ENCODE measurements at places on chromosomes 11 and 22.
A peak's percentile ranks its signal among the peaks of the same experiment; 100 is the strongest.

- no peak for DNase-seq
Measured at GRCh38 chr22:22865311-22866072, 22.1 kb upstream of the IGLL5 start.

- DNase-seq: peak; percentile 82
Measured at GRCh38 chr22:17266251-17266971, 47.2 kb upstream of the ADA2 start.

- DNase-seq: no peak
Measured at GRCh38 chr11:110133160-110133559, 40.0 kb downstream of the ZC3H12C start.

DNA sequence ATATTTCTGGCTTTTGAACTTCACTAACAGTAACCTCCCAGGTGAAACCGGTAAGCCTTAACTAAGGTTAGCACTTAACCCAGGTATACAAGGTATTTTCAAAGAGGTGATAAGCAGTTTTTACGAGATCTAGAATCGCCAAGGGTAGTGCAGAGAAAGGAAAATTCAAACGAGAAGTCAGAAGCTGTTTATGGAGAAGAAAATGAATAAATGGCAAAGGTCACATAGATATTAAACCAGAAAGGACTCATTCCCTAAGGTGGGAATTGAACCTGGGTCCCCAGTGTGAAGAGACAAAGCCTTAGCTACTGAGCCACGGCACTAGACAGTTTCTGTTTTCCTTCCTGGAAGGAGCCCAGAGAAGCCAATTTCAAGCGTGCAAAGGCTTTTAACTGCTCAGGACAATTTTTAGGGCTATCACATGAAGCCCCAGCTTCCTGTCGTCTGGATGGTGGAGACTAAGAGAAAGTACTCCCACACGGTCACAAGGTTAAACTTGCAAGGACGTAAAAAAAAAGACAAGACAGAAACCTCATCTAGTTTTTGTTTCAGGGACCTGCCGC lies 5.7 kb upstream of the C1QTNF6 start:
- no peak for DNase-seq

DNA sequence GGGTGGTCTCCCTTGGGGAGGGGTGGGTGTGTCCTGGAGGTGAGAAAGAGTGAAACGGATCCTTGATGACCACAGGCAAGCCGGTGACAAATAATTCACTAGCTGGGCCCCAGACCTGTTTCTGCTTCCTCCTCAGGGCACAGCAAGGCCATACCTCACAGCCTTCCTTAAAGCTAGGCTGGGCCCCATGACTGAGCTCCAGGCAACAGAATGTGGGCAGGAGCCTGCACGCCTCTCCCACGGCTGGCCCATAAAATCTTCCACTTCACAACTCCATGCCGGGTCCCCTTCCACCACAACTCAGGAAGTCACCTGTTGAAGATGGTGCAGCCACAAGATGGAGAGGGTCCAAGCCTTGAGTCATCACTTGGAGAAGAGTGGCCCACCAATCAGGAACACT lies 23.9 kb downstream of the SLC22A12 start:
- no peak for DNase-seq

- no peak for DNase-seq
Measured at GRCh38 chr11:75103380-75104026, 6.8 kb upstream of the OR2AT4 start.

- no peak for DNase-seq
Measured at GRCh38 chr11:23314162-23314561, 453.9 kb upstream of the CCDC179 start.

DNA sequence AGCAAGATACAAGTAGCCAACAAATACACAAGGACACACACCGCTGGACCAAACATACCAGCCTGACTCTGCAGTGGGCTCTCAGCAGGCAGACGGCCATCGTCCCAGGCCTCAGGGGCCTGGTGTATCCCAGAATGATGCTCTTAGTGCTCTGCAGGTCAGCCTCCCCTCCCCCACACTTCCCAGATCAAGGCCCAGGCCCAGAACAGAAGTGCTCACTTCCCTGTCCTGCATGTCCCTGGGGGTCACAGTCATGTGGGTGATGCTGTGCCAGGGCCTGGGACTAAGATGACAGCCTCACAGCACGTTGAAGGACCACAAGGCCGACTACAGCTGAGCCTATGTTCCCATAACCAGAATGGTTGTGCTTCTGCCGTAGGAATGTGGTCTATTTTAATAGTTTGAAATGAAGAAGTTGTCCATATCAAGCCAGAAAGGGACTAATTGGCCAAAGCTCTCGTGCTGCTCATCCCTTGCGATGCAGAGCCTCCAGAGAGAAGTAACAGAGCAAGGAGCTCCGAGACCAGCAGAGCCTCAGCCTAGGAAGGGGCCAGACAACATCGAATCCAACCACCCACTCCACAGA lies 48.6 kb downstream of the GAB4 start:
- DNase-seq: no peak

GRCh38 chr11:118643142-118643994 lies 36.0 kb downstream of the PHLDB1 start:
- DNase-seq: no peak

DNA sequence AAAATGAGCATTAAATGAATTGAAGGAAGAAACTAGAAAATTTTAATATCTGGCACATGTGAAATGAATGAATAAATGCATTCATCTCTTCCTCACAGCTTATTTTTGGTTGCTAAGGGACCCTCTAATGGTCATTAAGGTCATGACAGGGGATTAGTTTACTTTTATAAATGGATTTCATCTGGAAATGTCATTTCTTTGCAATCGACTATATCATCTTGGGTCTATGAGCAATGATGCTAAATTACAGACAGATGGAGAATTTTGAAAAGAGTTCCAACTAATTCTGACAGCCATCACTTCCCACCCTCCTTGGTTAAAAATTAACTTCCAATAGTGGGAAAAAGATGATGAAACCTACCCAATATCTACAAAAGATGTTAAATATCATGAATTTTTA lies 98.0 kb downstream of the KIF18A start:
- DNase-seq: no peak

DNA sequence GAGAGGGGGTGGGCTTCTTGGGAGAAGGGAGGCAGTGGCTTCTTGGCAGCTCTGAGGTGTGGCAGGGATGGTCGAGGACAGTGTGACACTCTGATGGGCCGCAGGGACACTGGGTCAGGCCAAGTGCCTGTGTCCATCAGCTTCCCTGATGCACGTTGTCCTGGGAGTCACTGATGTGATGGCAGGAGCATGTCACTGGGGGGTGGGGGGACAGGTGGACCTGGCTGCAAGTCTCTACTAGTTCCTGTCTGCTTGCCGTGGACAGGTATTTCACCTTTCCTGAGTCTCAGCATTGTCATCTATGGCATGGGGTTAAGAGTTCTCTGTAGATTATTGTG lies 592.9 kb downstream of the TBC1D22A start:
- no peak for DNase-seq

DNA sequence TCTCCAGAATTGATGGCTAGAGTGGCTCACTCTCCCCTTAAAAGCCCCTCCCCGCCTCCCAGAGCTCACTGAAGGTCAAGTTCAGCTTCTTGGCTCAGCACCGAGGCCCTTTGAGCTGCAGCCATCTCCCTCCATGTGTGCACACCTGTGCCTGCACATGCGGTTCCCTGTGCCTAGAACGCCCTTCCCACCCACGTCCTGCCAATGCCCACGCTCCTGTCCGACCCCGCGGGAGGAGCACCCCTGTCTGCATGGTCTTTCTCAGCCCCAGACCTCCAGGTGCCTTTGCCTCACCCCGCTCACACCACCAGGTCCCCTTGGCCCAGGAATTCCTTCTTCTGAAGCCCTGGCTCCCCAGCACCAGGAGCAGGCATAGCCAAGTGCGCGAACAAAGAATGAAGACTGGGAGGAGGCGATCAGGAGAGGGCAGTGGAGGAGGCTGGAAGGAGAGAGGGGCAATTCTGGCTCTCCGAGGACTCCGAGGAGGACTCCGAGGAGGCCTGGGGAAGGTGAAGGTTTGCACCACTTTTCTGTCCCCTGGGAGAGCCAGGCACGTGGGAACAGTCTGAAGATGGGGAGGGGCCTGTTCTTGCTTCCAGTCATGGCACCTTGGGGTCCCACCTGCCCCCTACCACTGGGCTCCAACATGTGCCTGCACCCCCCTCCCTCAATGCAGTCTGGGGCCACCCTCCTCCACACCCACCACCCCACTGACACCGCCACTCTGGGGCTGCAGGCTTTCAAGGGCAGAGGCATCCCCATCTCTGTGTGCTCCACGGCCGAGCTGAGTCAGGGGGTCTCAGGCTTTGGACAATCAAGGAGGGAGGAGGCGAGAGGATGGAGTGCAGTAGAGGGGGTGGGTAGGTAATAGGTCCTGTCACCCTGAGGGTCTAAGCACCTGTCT lies 17.7 kb downstream of the IGF2 start:
- no peak for DNase-seq

DNA sequence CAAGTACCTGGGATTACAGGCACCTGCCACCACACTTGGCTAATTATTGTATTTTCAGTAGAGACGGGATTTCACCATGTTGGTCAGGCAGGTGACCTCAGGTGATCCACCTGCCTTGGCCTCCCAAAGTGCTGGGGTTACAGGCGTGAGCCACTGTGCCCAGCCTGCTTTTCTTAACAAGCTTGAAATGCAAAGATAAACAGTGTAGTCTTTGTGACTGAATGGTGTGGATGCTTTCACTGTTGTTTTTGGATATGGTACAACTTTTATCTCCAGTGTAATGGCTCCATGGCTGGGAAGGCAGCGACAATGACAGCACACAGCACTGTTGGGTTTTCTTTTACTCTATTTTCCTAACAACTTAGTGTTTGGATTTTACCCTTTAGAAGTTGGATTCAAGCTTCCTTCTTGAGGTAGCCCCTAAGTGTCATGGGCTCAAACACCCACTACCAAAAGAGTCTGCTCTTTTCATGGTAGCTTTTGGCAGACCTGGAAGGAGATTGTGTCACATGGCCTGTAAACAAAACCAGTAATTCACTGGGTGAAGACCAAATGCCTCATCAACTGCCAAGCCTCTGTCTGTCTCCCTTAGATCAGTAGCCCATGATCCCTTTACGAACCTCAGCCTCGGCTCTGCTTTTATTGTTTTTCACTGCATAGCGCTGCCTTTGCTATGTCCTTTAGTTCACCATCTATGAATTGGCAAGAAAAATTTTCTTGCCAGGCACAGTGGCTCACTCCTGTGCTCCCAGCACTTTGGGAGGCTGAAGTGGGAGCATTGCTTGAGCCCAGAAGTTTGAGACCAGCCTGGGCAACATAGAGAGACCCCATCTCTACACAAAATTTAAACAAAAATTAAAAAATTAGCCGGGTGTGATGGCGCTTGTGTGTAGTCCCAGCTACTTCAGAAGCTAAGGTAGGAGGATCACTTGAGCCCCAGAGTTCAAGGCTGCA lies 6.4 kb downstream of the VPS51 start:
- peak; percentile 69 for DNase-seq

DNA sequence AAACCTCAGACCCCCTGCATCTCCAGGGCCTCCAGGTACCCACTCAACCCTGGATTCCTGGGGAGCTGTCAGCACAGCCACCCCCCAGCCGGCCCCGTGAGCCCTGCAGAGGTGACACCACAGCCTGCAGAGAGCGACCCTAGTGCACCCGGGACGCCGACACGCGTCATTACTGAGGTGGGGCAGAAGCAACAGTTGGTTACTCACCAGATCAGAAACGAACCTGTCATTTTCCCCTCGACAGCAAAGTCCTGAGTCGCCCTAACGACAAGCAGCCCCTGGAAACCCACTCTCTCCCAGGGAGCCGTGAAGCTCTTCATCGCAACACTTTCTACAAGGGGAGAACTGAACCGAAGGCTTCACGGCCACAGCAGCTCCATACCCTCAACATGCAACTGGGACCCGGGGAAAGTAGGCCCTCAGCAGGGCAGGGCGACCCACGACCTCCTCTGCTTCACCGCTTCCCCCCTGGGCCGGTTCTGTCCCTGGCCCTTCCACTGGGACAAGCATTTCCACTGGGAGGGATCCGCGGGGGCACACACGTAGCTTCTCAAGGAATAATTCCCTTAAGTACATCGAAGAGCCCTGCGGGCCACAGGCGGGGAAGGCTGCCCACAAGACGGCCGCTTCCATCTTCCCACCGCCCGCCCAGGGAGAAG lies 1.6 kb downstream of the BRD1 start:
- no peak for DNase-seq

GRCh38 chr11:67647471-67647870 lies 3.1 kb downstream of the ACY3 start:
- DNase-seq: no peak

GRCh38 chr22:37219533-37219932 lies 7.3 kb upstream of the SSTR3 start:
- DNase-seq: no peak

DNA sequence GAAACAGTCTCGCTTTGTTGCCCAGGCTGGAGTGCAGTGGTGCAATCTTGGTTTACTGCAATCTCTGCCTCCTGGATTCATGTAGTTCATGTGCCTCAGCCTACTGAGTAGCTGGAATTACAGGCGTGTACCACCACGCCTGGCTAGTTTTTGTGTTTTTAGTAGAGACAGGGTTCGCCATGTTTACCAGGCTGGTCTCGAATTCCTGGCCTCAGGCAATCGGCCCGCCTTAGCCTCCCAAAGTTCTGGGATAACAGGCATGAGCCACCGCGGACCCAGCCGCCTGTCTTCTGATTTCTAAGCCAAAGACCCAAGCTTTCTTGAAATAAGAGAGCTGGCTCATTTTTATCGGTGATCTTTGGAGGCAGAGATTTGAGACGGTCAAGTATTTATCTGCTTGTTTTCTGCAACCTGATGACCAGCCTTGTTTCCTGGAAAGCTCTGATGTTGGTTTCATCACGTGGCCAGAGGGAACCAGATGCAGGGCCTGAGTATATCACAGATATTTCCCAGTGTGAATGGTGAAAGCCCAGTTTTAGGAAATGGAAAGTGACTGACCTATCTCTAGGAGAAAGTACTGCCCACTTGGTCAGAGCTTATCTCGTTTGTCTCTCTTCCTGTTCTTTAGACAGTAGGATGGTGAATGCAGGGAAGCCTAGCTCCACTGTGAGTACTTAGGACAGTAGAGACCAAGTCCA lies 5.7 kb upstream of the SIDT2 start:
- DNase-seq: no peak

DNA sequence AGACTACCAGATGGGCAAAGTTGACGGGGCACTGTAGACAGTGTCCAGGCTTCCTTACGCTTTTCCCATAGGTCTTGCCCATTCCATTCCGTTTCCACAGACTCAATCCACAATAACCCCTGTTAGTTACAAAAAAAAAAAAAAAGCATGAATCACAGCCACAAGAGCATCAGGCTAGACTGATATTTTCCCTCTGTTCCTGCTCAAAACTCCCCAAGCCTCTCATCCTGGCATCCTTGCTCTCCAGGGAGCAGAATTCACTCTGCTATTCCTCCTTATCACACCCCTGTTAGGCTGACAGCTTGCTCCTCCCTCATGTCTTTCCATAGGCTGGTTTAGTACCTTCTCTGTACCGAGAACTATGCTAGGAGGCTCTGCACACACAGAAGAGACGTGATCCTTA lies 42.2 kb downstream of the TMEM123 start:
- no peak for DNase-seq

GRCh38 chr11:123255909-123256308 lies 60.9 kb upstream of the CLMP start:
- DNase-seq: no peak

DNA sequence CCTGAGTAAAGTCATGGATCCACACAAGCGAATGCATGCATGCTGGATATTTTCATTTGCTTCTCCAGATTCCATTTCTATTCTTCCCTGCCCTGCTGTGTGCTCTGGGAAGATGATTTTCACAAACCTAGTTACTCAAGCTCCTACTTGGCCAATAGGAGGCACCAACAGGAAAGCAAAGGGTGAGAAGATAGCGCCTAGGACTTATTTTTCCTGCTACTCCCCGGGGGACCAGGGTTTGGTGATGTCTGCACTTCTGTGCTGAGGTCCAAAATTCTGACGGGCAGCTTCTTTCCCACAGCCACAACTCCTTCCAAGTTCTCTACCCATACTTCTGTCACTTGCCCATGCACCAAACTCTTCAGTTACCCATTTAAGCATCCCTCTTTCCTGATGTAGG lies 509.3 kb upstream of the TENM4 start:
- no peak for DNase-seq
